Activated CD8-positive, alpha-beta T cell treated with anti-CD3 and anti-CD28 coated beads for 36 hours (primary cell): ENCODE measurements at places on chromosomes 16 and 17. TPM values are rescaled to one million over a fixed set of nuclear protein-coding genes. Genes with fewer than 3 reads are reported as not detected.

Gene PMFBP1
- total RNA-seq = 1.1 TPM

Gene CCL3
- 253 TPM for total RNA-seq

Gene ASPA
- not detected for total RNA-seq

Gene NPTX1
- total RNA-seq = 5.1 TPM

Gene ST6GALNAC1
- total RNA-seq = not detected

Gene KRTAP4-5
- not detected for total RNA-seq

Gene FBXO39
- total RNA-seq = not detected

Gene MVP
- total RNA-seq = 32.5 TPM

Gene TMEM92
- total RNA-seq = not detected

Gene MPDU1
- 50.9 TPM for total RNA-seq

Gene TMEM88
- 2.9 TPM for total RNA-seq

Gene TEX14
- total RNA-seq = 0.23 TPM

Gene LGALS9
- total RNA-seq = 18.4 TPM
